Stimulated activated CD4-positive, alpha-beta T cell treated with anti-CD3 and anti-CD28 coated beads, Interleukin-1b, Interleukin-23, amount 100 ng/mL, for 4 hours (primary cell): ENCODE measurements at places on chromosomes 3 and 15.

DNA sequence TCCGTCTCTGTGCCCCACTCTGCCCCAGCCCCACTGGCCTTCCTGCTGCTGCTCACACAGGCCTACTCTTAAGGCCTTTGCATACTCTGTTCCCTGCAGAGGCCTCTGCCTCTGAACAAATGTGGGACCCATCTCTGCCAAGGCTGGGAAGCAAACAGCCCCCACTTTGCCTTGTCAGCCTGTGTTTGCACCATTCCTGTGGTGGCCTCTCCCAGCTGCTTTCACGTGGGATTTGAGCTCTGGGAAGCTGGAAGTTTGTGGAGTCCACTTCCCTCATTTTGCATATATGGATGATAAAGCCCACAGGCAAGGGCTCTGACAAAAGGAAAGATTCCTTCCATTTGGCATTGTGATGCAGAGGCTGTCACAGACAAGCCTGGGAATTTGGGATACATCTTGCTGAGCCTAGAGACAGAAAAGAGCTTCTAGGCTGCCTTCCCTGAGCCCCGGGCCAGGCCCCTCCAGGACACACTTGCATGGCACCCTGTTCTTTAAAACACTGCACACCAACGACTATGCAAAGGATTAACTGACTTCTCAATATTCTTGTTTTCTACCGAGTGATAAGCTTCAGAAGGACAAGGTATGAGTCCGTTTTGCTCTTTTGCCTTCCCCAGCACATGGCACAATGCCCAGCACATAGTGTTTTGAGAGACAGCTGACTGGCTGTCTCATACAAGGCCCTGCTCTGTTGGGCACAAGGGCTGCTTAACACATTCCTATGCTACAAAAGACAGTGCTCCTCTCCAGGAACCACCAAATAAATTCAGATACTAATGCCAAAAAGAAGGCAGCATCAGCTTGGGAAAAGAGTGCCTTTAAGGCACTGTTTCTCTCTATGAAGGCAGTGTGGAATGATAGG lies 120.7 kb upstream of the TOPAZ1 start:
- no peak for DNase-seq

DNA sequence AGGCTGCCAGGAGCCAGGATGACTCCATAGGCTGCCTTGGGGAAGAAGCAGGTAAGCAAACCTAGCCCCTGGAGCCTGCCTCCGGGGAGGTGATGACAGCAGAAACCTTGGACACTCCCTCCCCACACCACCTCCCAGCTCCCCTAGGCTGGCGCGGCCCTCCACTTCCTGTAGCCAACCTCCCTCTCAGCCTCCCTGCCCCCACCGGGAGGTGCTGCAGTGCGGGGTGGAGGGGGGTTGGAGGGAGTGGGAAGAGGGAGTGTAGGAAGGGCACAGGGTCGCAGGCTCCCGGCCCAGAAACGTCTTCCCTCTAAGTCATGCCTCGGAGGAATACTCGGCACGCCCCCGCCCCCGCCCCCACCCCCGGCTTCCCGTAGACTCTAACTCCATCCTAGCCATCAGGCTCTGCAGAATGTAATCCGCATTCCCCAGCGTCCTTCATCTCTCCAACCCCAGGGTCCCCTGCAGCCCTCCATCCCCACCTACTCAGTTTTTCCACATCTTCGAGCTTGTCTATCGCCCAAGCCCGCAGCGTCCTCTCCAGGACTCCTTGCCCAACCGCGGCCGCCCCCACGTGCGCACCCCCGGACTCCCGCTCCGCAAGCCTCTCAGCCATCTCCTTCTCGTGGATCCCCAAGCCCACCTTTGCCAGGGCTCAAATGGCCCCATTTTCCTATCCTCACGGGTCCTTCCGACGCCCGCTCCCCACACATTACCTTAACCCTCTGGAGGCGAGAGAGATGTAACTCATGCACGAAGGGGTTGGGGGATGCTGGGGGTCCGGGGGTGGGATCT lies 528 bp downstream of the LPCAT4 start:
- peak; percentile 22 for DNase-seq

- DNase-seq = no peak
Measured at GRCh38 chr3:42680271-42680670, 5.1 kb upstream of the KLHL40 start.

- DNase-seq = no peak
Measured at GRCh38 chr15:35691891-35692867, 146.2 kb upstream of the DPH6 start.

DNA sequence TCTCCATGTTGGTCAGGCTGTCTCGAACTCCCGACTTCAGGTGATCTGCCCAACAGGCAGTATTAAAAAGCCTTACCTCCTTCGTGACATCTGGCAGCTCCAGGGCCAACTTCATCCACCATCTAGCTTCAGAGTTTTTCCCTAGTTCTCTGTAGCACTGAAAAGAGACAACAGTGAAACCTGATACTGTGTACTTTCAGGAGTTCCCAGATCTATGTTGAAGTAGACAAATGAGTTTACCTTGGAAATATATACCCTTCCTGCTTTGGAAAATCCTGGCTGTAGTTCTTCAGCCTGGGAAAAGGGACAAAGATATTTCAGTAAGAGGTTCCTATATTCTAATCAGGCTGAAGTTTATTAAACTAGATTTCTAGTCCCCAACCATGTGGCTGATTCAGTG lies 18.0 kb downstream of the RMDN3 start:
- DNase-seq = no peak

GRCh38 chr15:55992769-55993110 lies 672 bp downstream of the NEDD4 start:
- DNase-seq = no peak

GRCh38 chr3:176848431-176849214 lies 348.7 kb downstream of the TBL1XR1 start:
- DNase-seq = no peak

DNA sequence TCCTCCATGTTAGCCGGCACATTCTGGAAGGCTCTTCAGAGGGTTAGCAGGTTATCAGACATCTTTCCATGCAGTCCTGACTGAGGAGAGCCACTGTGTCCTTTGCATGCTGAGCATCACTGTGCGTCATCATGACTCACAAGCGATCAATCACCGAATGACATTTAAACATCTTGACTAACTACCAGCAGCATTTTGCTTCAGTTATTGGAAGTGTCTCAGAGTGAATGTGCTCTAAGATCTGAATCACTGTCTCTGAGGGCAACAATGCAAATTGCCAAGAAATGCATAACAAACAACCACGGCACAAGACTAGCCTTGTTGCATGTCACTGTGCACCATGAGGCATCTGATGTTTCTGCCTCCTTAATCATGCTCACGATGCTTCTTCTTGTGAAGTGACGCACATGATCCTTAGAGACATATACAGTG lies 18.3 kb upstream of the ATP8B4 start:
- DNase-seq = no peak

DNA sequence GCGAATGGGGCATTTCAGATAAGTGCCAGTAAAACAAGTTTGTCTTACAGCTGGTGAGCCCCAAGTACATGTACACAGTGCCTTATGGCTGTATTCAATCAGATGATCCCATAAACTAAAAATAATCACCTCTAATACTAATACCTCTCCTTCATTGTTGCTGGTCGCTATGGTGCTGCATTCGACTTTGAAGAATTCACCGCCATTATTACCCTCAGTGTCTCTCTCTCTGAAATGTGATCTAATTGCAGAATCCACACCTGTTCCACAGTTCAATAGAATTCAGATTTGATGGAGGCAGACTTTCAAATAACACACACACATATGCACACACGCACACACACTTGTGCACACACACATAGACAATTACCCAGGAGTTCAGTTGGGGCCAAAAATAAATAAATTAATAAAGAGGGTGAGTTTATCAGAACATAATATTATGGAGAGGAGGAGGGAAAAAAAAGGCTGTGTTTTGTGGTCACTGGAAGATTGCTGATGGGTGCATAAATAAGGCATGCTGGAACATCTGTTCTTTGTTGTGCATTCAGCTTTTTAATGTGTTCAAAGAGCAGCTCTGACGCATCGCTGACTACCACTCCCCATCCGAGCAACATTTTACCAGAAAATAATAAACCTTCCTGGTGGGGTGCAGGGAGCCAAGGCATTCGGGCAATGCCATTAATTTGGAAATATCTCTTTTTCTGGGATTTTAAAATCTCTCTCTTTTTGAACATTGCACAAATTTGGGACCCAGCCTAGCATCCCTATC lies 235.7 kb downstream of the SATB1 start:
- DNase-seq = no peak

GRCh38 chr3:57335283-57335938 lies 42.9 kb upstream of the ASB14 start:
- DNase-seq = no peak

- DNase-seq = no peak
Measured at GRCh38 chr3:139202226-139202958, 141.4 kb upstream of the MRPS22 start.

DNA sequence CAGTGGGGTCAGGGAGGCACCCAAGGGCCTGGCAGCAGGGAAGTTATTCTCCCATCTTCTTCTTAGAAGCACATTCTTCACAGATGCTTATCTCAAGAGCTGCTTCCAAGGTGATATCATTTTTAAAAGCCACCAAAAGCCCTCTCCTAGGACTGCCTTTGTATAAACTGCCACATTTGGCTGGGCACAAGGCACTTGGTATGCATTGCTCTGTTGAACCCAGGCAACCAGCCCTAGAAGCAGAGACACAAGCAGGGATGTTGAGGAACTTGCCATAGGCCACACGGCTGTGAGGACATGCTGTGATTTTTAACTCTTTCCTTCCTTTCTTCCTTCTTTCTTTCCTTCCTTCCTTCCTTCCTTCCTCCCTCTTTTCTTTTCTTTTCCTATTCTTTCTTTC lies 7.4 kb upstream of the SLC6A1 start:
- DNase-seq = no peak
